ENCODE measurements at places on chromosomes 3 and 15.

- DNase-seq, result no peak
Measured at GRCh38 chr3:57820479-57820878, 64.4 kb downstream of the SLMAP start.

GRCh38 chr15:77685082-77685815 lies 52.5 kb upstream of the LINGO1 start:
- no peak for DNase-seq

GRCh38 chr3:36600404-36600803 lies 163.9 kb downstream of the DCLK3 start:
- no peak for DNase-seq

GRCh38 chr3:99634881-99635280 lies 3.5 kb upstream of the COL8A1 start:
- DNase-seq, result no peak

GRCh38 chr15:40088929-40089755 lies 19.5 kb downstream of the BMF start:
- DNase-seq, result no peak

DNA sequence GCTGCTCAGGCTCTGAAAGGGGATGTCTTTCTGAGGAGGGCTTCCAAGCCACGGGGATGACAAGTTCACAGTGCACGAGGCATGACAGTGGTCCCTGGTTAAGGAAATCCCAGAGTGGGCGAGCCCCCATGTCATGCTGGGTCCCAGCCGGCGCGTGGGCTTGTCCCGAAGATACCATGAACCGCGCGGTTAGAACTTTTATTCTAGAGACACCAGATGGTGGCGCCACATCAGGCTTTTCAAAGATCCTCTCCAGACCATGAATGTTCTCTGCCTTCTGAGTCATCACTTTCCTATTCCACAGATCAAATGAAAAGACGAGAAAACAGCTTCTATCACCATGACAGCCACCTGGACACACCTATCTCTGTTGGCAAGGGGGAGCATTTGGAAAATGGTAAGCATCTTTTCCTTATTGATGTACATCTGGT lies 227.8 kb upstream of the LYSMD4 start:
- peak; percentile 34 for DNase-seq

DNA sequence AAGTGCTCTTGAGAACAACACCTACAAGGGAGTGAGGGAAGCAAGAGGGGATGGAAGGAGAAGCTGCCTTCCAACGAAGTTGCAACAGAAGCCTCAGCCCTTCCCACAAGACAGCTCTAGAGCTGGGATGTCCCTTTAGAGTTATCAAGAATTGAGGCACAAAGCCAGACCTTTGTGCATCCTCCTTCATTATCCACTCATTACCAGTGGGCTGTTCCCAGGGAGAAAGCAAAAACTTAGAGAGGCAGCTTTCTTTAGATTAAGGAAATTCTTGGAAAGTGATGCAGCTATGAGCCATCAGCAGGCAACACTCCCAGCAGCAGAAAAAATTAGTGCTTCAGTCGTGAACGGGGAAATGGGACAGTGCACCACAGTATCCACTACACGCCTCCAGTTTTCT lies 10.6 kb upstream of the CD96 start:
- peak; percentile 44 for DNase-seq

GRCh38 chr15:35383506-35383905 lies 162.5 kb downstream of the DPH6 start:
- DNase-seq, result no peak

DNA sequence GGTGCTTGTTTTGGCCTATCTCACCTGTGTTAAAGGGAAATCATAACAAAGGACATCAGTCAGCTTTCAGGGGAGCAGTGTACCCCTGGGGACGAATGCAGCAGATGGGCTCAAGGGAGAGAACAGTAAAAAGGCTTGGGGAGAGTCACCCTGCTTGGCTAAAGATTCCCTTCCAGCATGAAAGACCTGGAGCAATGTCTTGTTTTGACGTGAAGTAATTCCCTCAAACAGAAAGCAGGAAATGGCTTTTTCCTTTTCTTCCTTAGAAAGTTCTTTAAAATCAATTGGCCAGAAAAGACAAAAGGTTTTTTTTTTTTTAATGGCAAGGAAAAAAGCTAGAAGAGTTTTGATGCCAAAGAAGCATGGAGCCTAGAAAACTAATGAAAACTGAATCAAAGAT lies 56.5 kb upstream of the PARL start:
- DNase-seq, result no peak

- DNase-seq, result no peak
Measured at GRCh38 chr15:101178479-101178878, 73.4 kb downstream of the CHSY1 start.

GRCh38 chr3:40899286-40899712 lies 300.0 kb upstream of the CTNNB1 start:
- no peak for DNase-seq

DNA sequence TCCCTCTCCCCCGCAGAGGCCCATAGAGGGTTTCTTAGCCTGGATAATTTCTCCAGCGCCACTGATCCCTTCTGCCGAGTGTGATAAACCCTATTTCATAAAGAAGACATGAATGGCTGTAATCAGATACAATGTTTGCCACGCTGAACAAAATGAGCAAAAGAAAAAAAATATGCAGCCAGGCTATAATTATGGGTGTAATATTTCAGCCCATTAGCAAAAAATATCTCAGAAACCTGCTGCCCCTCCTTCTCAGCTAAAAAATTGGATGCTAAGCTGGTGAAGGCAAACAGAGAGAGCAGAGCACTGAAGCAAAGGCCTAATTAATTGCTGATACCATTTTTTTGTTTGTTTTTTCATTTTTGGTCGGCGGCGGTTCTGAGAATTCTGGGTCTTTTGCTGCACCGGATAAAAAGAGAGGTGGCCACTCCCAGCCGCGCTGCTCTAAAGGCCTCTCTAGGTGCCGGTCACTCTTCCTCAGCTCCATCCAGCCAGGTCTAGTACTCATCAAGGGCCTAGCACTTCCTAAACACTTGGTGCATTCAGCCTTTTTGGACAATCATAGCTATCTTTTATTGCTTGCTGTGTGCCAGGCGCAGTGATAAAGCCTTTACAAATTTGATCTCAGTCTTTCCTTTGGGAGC lies 128.7 kb upstream of the TLE3 start:
- no peak for DNase-seq

All from cardiac fibroblast (primary cell).